ENCODE measurements at places on chromosomes 6 and 20.

DNA sequence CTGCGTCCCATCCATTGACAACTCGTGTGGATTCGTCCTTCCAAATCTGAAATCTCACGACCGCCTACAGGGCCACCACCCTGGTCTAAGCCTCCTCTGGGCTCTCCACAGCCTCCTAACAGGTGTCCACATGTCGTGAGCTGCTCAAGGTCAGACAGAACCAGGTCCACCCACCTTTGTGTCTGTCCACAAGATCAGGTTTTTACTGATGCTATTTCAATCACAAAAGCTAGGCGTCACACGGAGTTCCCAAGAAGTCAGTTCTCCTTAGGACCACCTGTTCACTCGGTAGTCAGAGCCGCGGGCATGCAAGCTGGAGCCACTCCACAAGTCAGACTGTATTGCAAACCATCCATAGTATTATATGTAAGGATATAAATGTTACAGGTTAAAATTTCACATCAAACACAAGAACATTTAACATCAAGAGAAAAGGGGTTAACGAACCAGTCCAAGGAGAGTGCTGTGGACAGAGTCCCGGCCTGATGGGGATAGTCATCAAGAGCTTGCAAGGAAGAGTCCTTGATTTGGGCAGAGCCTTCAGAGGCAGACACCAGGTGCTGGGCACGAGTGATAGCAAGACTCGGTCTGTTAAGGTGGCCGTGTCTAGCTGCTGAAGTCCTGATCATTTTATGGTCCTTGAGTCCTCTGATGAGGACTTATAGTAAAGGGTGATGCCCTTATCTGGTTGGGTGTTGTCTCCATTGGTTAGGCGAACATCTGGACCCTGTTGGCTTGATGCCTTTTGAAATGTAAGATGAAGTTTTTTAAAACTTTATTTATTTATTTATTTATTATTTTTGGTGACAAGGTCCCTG, 731 bp upstream of the DNPH1 start:
- no peak for DNase-seq

DNA sequence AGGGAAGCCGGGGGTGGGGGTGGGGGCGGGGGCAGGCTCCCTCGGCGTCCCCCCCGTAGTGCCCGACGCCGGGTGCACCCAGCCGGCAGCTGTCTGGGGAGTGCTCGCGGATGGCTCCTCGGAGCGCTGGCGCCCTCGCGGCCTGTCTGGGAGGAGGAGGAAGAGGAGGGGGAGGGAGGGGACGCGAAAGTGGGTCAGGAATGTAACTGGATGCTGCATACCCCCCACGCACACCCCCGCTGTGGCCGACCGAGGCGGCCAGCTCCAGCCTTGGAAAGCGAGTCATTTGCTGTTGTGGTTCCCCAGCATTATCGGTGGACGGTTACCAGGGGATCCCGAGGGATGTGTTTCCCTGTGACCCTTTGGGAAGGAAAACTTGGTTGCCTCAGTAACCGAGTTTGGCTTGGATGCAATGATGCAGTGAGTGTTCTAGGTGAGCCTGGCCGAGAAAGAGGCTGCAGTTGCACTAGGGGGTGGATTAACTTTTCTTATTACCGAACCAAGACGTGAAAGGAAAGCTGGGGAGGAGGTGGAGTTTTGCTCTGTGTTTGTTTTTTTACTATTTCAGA, 55.2 kb upstream of the RREB1 start:
- peak; percentile 52 for DNase-seq

DNA sequence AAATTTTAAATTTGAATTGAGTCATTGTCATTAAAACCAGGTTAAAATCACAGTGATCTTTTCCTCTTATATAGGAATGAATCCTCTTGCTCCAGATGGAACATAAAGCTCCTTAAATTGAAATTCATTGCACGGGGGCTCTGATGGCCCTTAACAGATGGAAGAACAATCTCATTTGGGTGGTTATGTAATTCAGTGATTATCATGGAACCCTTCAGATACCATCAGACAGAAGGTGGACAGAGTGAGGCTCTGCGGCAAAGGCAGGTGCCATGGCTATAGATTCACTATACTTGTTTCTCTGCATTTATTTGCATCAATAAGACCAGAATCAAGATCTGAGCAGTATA, 17.8 kb upstream of the RNF182 start:
- DNase-seq, result no peak

DNA sequence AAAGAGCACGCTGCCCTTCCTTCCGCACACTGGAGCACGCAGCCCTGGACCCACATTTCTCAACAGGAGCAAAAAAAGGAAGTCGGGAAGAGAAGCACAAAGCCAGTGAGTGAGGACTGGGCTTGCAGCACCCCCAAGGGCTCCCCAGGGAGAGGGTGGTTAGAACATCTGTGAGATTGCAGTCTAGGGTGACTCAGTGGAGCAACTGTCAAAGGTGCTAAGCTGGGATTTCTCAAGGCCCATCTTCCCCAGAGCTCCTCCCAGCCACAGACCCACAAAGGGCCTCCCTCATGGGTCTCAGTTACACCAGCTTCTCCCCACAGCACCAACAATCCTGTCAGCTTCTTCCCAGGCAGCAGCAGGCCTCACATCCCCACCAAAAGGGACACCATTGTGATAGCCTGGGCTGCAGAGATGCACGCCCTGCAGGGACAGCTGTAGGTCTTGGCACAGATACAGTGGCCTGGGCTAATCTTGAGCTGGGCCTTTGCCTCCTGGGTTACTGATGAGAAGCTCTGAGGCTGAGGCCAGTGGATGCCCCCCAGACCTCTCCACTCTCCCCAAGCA, 39.6 kb upstream of the CD93 start:
- no peak for DNase-seq

GRCh38 chr6:16216501-16217155, 21.8 kb upstream of the GMPR start:
- DNase-seq, result no peak

GRCh38 chr6:73792738-73793137, 96.7 kb downstream of the CD109 start:
- DNase-seq, result no peak

GRCh38 chr6:24517659-24518543, 23.1 kb downstream of the ALDH5A1 start:
- peak; percentile 43 for DNase-seq

DNA sequence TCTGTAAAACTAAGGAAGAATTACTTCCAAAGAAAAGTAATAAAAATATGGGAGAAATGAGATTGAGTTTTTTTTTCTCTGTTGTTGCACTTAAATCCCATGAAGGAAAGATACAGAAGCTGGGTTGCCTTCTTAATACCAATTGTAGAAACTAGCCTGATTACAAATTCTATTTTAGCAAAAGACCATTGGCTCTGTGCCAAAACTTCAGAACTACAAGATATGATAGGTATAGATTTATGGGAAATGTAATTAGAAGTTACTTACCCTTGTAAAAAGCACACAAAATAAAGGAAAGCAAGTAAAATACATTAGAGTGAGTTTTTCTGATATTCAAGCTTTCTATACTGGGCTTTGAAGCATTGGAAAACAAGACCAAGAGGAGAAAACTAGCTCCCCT, 73.5 kb upstream of the SCGN start:
- DNase-seq, result no peak

DNA sequence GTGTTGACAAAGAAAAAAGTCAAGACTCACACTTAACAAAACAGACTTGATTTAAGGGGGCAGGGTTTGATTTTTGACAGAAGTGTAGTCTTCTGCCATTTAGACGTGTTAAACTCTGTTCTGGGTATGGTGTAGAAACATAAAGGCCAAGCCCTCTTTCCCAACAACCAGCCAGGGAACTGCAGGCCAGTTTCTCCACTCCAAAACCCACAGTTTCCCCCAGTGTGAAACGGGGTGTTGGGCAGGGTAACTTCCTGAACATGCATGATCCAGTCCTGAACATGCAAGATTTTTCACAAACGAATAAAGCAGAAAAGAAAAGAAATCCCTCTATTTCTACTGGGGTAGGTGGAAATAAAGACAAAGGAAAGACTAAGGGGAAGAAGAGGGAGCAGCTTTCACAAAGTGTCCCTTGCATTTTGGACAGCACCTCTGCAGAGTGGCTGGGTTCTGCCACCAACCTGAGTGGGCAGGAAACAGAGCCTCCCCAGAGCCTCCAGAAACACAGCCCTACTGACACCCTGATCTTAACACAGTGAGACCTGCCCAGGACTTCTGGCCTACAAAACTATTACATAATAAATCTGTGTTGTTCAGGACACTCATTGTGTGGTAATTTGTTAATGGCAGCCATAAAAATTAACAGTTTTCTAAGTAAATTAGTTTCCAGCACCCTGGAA, 7.5 kb downstream of the APMAP start:
- DNase-seq, result no peak

DNA sequence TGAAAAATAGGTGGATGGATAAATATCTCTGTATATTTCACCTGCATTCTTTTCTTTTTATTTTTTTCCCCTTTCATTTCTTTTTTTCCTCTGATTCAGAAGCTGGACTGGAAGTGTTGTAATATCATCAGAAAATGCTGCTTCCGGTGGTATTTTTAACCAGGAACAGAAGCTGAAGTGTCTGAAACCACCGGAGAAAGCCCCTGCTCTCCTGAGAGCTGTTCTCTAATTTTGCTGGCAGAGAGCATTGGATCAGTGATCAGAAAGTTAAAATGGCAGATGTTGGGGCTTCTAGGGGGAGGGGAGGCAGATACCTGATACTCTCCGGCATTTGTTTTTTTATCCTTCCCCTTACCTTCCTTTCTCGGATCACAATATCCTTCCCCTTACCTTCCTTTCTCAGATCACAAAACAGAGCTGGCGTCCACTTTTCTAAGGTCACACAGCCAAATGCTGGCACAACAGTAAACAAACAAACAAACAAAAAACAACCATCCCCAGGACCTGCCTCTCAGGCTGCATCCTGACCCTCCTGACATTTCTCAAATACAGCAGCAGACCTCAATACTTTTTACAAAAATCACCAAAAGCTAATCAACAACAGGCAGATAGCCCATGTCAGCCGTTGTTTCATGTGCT, 143.2 kb upstream of the ZNF217 start:
- DNase-seq, result peak; percentile 52

DNA sequence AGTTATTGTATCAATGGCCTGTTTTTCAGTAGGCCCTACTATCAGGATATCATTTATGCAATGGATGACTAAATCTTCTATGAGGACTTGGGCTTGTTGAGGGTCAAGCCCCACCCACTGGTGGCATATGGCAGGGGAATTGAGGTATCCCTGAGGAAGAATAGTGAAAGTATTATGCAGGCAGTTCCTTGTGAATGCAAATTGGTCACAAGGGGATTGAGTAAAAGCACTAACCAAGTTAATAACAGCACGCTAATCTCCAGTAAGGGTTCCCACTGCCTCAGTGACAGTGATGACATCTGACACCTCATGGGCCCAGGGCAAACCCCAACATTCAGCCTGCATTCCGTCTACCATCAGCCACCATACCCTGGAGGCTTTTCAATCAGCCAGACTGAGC, 14.9 kb downstream of the BPIFA1 start:
- DNase-seq, result no peak

DNA sequence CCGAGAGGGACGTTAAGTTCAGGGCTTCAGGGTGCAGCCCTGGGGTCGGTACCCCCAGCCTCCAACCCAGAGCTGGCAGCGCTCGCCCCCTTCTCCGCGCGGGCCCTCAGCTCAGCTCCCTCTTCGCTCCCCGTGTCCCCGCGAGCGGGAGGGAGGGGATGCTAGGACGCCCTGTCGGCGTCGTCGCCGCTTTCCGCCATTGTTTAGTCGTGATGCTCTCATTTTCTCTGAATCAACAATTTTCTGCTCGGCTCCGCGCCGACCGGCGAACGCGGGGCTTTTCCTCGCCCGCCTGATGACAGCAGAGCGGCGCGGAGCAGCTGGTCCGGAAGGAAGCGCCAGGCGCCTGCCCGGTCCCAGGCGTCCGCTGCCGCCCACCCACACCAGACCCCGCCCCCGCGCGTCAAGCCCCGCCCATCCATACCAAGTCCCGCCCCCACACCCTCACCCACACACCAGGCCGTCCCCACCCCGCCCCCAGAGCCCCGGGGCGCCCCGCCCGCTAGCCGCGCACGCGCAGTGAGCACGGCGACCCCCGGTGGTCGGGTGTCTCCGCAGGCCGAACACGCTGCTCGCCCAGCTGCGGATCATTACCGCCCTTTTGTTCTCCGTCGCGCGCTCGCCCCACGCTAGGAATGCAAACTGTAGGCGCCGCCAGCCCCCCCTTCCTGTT, 50.1 kb upstream of the SLC32A1 start:
- peak; percentile 90 for DNase-seq

GRCh38 chr6:166530211-166531095, 56.0 kb downstream of the RAMACL start:
- no peak for DNase-seq

DNA sequence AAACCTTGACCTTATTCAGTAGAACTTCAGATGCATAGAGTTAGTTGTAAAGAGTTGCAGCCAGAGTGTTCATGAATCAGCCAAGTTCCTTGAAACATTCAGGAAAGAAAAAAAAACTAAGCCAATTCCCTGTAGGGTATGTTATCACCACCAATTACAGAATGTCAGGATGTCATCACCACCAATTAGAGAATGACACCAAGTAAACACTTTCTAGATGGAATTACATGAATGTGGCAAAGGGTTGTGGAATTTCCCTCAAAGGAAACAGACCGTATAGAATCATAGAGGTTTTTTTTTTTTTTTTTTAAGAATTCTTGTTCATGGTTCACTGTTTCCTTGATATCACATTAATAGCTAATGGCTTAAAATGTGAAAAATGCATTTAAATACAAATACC, 472.1 kb upstream of the RNF217 start:
- no peak for DNase-seq

DNA sequence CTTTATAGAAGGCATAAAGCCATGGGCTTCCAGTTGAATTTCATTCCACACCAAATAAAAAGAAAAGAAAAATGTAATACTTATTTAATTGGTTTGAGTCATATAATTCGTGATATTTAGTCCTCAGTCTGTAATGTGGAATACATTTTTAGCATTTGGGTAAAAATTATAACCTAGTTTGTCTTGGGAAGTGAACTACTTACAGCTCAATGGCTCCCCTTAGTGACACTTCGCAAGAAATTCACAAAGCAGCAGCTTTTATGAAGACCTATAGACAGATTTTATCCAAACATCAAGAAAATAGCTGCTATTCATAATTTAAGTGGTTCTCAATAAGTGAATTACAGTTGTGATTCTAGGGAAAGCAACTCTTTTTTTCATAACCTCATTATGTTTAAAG, 72.1 kb downstream of the RSPO3 start:
- DNase-seq, result no peak

- DNase-seq, result no peak
Measured at GRCh38 chr6:93779086-93779841, 359.9 kb upstream of the EPHA7 start.

DNA sequence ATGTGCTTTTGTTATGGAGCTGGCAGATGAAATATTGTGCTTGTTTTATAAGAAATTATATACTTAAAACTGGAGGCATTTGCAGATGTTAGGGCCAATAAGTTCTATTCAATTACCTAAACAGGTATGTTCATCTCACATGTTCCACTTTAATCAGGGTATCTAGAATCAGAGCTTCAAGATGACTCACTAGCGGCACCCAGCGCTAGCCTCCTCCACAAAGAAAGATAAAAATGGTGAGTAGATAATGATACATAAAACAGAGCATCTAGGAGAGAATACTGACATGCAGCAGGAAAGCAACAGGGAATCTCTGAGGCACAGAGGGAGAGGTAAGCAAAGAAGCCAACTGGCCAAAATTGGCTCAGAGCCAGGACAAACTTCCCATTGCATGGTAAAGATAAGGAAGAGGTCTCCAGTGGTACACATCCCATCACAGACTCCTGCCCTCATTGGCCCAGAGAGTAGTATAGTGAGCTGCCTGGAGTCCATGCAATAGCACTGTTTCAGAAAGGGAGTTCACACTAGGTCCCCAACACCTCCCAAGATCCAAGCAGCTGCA, 200.7 kb upstream of the SPTLC3 start:
- no peak for DNase-seq

Measured in GM13977 (cell line).